Pancreas (tissue), 10 donors: ENCODE measurements at places on chromosomes 6 and 20. TPM values are rescaled to one million over a fixed set of nuclear protein-coding genes. Genes with fewer than 3 reads are reported as not detected.

GRCh38 chr6:142805042-142805441, 139.9 kb downstream of the HIVEP2 start:
- no peak for DNase-seq

- DNase-seq = no peak
Measured at GRCh38 chr6:43090559-43090956, 14.4 kb downstream of the PTK7 start.

- peak; percentile 17 for DNase-seq
Measured at GRCh38 chr6:87473419-87473903, 687 bp downstream of the SLC35A1 start.

GRCh38 chr6:118859517-118860064, 34.4 kb upstream of the ASF1A start:
- DNase-seq = no peak

DNA sequence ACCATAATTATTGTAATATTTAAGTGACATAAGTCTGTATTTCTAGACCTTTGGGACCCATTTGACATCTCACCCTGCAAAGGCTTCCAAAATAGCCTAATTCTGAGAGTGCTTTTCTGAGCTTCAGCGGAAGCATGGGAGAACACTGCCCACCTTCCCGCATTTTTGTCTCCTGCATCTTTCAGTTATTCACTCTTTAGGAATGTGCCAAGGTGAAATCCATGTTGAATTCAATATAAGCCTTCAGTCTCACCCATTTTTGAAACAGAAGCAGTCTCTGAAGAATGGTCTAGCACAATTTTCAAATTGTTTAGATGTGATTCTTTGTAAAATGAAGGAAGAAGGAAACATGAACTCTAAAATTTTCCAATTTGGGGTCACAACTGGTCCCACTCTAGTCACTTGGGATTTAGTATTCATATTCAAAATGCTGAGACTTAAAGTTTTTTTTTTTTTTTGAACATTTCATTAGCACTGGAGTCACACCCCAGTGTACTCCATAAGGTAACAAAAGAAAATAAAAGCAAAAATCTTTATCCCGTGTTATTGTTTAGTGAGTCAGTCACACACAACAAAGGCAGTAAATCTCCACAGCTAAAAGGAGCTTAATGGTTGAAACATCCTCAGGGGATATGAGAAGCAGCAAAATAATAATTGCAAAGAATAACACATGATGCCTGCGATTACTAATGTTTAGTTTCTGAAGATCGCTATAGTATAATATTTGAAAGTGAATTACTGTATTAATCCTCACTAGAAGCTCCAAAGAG, 479.9 kb upstream of the BTBD3 start:
- DNase-seq = no peak

DNA sequence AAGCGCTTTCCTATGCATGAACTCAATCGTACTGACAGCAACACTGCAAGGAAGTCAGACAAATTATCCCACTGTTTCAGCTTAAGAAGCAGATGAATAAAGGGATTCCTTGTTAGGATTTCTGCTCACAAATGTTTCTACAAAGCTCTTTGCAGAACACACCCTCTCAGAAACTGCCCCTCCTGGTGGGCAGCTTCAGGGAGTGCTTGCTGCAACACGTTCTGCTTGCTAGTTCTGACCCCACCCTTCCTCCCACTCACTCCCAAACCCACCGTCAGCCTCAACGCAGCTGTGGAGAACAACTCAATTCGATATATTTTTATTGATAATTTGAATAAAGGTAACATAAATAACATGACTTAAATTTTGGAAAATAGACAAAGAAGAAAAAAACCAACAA, 250.8 kb upstream of the PRDM1 start:
- no peak for DNase-seq

The TULP4 gene
- 46.3 TPM for total RNA-seq

GRCh38 chr6:107709341-107709740, 114.8 kb downstream of the SCML4 start:
- DNase-seq = no peak

The C6orf132 gene
- 14.2 TPM for total RNA-seq

DNA sequence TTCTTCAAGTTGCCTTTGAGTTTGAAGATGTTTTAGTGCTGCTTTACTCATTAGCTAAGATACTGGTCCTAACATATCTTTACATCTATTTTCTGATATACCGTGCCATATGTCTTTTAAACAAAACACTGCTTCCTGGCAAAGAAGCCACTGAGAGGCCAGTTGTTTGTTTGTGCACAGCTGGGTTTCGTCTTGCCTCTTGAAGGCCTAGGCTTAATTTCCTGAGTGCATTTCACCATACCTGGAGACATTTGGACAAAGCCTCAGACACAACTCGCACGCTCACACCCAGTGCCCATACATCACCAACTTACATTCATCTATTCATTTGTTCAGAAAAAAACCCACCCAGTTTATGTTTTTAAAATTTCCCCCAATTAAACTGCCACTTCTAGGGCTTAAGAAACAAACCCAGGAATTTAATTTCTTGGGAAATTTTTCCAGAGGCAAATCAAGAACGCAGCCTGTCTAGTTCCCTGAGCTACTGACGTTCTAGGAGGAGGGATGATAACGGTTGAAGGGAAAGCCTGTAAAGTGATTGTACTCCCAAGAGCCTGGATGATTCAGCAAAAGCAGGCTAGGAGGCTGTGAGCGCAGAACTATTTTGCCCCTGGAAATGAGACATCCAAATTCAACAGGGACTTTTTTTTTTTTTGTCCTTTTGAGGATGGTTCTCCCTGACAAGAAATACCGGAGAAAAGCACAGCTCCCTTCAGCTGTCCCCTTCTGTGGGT, 77.7 kb downstream of the OLIG3 start:
- DNase-seq = no peak

DNA sequence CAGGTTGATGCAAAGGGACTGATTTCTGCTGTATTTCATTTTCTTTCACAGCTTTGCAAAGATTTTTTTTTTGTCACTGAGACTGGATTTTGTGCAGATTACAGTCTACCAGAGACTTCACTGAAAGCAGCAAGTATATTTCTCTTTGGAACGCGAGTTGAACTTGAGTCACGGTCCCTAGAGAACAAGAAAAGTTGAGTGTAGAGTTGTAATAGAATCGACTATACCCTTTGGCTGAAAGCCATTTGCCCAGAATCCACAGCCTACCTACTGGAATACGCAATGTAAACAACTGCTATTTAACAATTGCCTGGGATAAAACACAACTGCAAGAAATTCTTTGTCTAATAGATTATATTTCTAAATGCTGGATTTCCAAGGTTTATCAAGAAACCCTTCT, 520.6 kb downstream of the HDGFL1 start:
- DNase-seq = no peak

The PIM1 gene
- total RNA-seq = 14.3 TPM

- peak; percentile 59 for DNase-seq
Measured at GRCh38 chr20:61874421-61875068, 191.1 kb downstream of the TAF4 start.

The MYLK4 gene
- total RNA-seq = 0.38 TPM

The IYD gene
- total RNA-seq = 0.12 TPM

DNA sequence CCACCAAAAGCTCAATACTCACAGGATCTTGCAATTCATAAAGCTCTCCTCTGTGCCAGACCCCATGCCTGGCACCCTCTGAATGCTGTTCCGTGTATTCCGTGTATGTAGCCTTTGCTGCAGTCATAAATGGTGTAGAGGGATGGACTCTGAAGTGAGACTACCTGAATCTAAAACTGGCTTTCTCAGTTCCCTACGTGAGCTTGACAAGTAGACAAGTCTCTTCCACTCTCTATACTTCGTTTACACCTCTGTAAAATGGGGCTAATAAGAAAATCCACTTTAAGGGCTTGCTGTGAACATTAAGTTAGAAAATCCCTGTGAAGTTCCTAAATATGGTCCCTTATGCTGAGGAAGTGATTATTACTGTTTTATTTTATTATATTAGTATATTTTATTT, 31.5 kb downstream of the PPP1R16B start:
- no peak for DNase-seq

DNA sequence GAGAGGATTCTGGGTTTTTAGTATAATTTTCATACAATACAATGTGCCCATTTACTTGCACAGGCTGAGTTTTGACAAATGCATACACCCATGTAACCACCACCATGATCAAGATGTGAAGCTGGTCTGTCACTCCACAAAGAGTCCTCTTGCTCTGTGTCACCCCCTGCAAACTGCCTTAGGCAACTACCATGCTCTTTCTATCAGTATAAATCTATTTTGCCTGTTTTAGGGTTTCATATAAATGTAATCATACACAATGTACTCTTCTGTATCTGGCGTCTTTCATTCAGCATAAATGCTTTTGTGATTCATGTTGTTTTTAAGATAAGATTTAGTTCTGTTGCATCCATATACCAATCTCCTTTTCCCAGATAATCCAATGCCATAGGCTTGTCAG, 181.9 kb upstream of the KCNG1 start:
- DNase-seq = no peak

- no peak for DNase-seq
Measured at GRCh38 chr6:84892671-84893070, 128.3 kb upstream of the TBX18 start.

The DEFB132 gene
- not detected for total RNA-seq

GRCh38 chr6:45422503-45423110, 44.9 kb upstream of the SUPT3H start:
- DNase-seq = peak; percentile 69

The MLN gene
- total RNA-seq = not detected

DNA sequence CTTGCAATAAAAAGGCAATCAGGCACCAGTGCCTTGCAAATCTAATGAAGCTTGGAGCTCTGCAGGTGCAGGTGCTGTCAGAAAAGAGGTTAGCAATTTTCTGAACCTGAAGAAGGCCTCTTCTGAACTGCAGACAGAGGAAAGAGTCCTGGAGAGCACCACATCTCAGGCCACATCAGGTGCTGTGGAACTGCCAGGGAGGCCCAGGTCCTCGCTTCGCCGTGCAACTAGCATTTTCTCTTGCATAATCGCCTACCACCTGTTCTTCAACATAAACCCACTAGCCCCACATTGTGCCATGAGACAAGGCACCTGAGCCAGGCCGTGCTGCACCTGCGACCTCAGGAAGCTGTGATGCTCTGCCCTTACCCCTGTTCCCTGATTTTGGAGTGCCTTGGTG, 187.6 kb downstream of the DTNBP1 start:
- DNase-seq = no peak

DNA sequence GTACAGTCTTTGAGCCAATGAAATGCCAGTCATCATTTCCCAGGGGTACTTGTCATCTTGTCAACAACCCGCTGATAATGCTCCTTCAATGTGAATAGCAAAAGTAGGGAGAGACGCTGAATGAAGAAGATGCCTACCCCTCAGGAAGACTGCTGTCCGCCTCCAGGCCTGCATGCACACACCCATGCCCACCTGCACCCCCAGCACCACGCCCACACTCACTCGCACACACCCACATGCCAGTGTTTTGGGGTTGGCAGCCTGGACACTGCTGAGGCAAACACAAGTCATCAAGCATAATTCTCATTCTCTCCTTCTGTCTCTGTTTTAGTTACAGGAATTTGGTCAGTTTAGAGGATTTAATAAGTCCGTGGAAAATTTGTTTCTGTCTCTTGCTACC, 63.6 kb downstream of the SYTL3 start:
- DNase-seq = no peak

DNA sequence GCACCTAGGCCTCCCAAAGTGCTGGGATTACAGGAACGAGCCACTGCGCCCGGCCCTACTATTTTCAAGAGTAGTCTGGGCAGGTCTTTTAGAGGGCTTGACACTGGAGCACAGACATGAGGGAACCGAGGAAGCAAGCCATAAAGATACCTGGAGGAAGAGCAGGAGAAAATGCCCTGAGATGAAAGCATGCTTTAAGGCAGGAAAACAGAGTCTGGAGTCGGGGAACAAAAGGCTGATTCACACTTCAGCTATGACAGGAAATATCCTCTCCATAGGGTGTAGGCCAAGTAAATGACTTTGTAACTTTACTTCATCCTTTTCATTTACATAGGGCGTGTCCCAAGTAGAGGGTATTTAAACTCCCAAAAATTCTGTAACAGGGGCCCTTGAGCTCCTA, 4.3 kb upstream of the SERINC3 start:
- no peak for DNase-seq

The TNFRSF6B gene
- total RNA-seq = 1.9 TPM

- DNase-seq = no peak
Measured at GRCh38 chr20:53346335-53346648, 247.3 kb downstream of the ZNF217 start.

The ADGB gene
- total RNA-seq = not detected

The LPIN3 gene
- 7.1 TPM for total RNA-seq

DNA sequence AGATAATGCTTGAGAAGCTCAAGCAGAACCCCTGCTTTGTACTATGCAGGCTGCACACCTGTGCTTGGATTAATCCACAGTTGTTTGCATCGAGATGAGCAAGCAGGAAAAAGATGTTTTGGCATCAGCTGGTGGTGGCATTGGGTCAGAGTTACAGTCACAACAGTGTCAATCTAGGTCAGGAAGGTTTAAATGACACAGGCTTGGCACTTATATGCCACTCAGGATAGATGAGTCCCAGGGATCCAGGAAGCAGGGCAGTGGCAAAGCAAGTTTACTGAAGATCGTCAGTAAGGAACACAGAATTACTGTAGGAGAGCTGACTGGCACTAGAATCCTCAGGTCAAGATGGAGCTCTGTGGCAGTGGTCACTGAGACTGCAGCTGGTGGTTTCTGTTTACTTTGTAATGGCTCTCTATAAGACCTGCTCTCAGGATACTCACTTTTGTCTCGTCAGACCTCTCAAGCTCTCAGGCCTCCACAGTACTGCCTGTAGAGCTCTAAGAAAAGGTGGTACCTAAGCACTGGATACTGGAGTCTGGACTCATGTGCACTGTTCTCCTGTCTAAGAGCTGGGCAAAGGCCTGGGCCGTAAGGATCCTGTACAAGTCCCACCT, 110.1 kb upstream of the HS3ST5 start:
- DNase-seq = no peak

DNA sequence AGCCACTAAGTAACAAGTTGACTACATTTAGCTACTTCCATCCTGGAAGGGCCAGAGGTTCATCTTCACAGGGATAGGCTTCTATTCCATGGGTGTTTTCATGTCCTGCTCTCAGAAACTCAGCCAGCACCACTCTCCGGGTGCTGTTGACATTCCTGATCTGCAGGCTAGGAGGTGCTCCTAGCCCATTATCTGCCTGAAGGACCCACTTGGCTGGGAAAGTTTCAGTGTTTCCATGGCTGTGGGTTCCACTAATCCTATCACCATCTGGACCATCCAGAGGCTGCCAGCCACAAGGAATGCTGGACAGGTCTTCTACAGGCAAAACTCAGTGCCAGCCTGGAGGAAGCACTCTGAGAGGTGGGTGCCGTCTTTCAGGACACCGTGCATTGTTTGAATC, 45.2 kb downstream of the HLA-G start:
- no peak for DNase-seq

The OR12D3 gene
- not detected for total RNA-seq

- DNase-seq = no peak
Measured at GRCh38 chr6:27617046-27617687, 144.3 kb upstream of the ZNF184 start.
